Femur (tissue), 1 donor: ENCODE measurements at places on chromosomes 3 and 15.

DNA sequence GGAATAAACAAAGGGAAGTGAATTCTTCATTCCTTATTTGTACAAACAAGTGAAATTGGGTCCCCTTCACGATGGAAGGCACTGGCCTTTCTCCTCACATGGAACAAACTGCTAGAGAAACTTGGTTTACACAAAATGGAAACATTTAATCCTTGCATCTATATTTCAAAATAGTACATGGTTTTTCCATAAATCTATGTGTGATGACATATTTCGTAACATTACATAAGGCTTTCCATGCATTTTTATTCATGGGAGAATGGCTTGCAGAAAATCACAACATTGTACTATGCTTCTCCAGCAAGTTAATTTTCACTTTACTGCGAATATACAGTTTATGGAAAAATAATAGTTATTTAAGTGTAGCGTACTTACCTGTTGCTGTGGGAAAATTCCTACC, 81.0 kb upstream of the CDIN1 start:
- DNase-seq, result no peak

- DNase-seq, result no peak
Measured at GRCh38 chr3:24662449-24663345, 168.0 kb upstream of the THRB start.

DNA sequence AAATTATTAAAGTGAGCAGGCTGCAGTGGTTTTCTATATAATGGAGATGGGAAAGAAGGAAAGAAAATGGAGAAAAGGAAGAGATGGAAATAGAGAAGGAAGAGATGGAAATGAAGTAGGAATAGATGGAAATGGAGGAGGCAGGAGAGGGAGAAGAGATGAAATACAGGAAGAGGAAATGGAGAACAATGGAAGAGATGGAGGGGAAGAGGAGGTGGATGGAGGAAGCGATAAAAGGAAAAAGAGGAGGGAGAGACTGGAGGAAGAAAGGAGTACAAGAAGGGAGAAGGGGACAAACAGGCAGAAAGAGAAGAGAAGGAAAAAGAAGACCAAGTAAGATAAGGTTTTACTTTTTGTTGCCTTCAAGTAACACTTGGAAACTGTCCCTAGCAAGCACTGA, 67.6 kb downstream of the CLASP2 start:
- no peak for DNase-seq

GRCh38 chr3:167520266-167521005, 46.6 kb upstream of the SERPINI2 start:
- DNase-seq, result no peak

- DNase-seq, result no peak
Measured at GRCh38 chr15:67972377-67972776, 81.7 kb upstream of the PIAS1 start.

GRCh38 chr3:126078866-126079265, 5.1 kb downstream of the SLC41A3 start:
- DNase-seq, result no peak

GRCh38 chr3:76561494-76562236, 478.2 kb upstream of the ROBO2 start:
- DNase-seq, result no peak

- DNase-seq, result no peak
Measured at GRCh38 chr3:71317749-71318457, 265.6 kb downstream of the FOXP1 start.

DNA sequence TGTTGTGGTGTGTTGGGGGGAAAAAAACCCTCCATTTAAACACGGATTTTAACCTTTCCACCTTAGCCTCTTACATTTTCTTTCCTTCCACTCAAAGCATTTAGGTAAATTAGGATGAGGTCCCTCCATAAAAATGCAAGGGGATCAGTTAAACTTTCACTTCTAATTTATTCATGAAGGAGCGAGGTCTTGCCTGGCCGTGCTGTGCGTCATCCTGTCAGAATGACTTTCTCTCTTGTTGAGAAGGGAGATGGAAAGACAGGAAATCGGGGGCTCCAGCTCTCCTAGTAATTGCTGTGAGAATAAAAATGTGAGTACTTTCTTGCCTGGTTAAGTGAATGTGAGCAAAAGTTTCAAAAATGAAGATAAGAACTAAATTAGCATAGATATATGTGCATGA, 962.3 kb upstream of the NR2F2 start:
- no peak for DNase-seq

- no peak for DNase-seq
Measured at GRCh38 chr3:44206261-44206660, 35.4 kb upstream of the TOPAZ1 start.

DNA sequence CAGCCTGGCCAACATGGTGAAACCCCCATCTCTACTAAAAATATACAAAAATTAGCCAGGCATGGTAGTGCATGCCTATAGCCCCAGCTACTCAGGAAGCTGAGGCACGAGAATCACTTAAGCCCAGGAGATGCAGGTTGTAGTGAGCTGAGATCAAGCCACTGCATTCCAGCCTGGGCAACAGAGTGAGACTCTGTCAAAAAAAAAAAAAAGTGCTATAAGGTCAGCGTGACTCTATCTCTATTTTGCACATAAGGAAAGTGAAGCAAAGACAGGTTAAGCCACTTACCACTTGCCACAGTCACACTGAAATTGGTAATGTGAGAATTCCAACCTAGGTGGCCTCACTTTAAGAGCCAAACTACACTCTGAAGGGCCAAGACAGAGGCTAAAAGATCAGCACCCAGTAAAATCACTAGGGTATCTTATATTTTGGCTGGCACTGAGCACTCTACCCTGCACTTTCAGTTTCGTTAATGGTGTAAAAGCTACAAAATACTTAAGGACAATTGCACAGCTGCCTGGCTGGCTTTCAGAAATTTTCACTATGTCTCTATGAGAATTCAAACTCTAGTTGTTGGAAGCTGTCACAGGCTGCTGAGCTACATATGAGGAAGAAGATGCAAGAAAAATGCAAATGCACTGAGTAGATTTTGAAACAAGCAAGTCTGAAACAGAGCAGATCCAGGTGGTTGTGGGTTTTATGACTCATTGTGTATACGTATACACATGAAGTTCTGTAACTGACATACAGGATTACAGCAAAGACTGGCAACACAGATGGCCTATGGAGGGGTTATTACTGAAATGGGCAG, 32.7 kb downstream of the TRANK1 start:
- DNase-seq, result peak; percentile 44

GRCh38 chr3:4834403-4834866, 144.8 kb upstream of the BHLHE40 start:
- no peak for DNase-seq

- peak; percentile 38 for DNase-seq
Measured at GRCh38 chr3:58065700-58066167, 57.5 kb downstream of the FLNB start.

DNA sequence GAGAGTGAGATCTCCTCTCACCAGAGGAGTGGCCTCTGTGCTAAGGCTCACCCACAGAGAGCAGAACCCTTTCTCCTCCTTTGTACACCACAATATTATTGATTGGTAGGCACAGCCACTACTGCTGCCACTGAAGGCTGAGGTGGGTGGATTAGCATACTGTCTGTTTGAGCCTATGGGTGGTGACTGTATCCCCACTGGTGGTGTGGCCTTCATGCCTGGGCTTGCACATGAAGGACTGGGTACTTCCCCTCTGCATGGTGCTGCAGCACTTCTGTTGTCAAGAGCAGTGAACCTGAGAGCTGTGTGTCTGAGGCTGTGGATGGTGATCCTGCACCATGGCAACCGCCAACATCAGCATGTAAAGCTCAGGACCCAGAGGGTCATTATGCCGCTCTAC, 35.7 kb upstream of the NECTIN3 start:
- DNase-seq, result no peak

- peak; percentile 81 for DNase-seq
Measured at GRCh38 chr15:40941528-40942336, 11.5 kb upstream of the CHAC1 start.

- no peak for DNase-seq
Measured at GRCh38 chr3:52609316-52609815, 73.0 kb downstream of the UQCC5 start.

DNA sequence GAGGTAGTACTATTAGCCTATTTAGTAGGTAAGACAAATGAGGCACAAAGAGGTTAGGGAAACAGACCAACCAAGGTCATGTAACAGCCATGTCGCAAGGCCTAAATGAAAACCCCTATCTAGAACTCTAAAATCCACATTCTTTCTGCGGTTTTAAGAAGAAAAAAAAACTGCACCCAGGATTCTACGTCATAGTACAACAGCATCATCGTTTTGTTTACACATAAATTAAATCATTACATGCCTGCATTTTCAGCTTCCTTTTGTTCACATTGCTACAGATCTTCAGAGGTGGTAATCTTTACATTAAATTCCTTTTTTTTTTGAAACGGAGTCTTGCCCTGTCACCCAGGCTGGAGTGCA, 548 bp upstream of the PSMD6 start:
- no peak for DNase-seq

DNA sequence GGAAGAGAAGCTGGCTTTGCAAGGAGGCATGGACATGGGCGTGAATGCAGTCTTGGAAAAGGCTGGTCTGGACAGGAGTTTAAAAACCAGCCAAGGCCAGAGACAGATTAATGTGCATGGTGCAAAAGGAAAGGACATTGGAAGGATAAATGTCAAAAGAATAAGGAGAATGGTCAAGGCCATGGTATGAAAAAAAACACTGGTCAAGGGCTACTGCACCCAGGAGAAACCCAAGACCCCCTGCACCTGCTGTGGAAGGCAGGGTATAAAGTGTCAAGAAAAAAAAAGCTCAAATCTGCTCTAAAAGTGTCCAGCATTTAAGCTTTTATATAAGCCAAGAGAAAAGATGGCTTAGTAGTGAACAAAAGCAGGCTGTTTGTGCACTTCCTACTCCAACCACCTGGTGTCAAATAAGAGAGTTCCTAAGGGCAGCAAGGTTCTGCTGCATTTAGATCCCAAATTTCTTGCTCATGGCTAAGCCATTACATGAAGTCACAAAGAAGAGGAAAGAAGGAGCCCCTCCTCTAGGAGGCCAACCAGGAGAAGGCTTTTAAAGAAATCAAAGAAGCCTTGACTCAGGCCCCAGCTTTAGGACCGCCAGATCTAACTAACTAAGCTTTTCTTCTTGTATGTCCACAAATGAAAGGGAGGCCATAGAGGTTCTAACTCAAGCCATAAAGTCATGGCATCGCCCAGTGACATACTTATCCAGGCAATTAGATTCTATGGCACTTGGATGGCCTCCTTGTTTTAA, 16.9 kb downstream of the CCR4 start:
- no peak for DNase-seq

DNA sequence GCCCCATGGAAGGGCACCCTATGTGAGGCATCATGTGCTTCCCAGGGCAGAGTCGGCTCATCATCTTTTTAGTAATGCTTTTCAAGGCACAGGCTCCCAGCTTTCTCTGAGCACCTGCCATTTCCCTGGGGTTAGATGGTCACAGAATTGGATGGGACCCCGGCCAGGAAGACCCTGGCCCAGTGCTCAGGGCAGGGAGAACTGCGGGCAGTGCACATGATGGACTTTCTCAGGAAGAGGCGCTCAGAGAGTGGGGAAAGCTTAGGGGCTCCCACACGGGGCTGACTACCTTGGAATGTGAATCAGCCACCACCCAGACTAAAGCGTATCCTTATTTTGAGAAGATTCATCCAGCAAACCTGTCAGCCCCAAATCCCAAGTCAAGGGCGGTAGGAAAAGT, 16.5 kb upstream of the SKOR1 start:
- no peak for DNase-seq

DNA sequence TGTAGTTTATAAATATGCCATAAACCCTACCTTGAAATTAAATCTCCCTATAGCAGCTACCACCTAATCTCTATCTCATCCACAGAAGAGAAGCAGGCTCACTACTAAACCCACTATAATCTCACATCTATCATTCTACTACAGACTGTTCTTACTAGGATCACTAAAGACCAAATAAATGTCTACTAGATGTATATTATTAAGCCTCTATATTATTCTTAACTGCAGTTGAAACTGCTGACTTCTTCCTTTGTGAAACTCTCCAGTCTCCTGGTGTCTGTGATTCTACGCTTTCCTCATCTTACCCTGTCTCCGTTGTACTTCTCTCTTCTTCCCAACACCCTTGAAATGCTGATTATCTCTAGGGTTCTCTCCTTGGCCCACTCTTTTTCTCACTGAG, 1154.0 kb downstream of the IGSF11 start:
- DNase-seq, result no peak

DNA sequence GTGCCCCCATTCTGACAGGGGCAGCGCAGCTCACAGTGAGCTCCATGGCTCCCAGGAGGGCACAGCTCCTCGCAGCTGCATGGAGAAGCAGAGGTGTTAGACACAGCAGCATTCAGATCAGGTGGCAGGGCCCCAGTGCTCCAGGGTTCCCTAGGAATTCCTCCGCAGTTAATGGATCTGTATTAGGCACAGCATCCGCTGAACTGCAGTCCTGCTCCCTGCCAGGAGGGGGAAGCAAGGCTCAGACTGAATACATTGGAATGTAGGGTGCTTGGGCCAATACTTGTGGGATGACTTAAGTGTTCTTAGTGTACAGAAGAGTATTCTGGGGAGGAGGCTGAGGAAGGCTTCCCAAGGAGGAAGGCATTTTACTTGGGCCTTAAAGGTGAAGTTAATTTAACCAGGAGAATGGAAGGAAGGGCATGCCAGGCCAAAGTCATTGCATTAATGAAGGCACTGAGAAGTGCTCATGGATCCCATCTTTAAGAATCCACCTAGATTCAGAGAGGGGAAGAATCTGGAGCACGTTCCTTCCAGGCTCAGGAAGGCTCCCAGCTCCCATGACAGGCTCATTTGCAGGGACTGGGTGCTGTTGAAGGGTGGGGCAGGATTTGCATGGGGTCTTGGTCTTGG, 111.6 kb downstream of the RAB11A start:
- DNase-seq, result peak; percentile 47

DNA sequence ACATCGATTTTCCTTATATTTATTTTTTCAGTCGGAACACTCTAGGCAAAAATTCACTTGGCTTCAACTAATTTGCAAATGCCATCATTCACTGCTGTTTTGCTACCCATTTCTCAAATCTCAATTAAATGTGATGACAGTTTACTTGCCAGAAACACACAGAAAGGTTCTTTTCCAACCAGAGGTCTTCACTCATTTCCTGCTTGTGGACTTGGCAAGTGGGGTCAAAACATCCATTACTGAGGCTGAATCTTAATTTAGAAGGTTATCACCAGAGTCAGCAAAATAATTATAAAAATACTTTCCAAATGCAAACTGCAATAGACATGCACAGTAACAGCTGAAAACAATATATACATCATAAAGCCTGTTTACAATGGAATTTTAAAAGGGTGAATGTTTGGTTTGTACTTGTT, 625.4 kb upstream of the TBL1XR1 start:
- no peak for DNase-seq

DNA sequence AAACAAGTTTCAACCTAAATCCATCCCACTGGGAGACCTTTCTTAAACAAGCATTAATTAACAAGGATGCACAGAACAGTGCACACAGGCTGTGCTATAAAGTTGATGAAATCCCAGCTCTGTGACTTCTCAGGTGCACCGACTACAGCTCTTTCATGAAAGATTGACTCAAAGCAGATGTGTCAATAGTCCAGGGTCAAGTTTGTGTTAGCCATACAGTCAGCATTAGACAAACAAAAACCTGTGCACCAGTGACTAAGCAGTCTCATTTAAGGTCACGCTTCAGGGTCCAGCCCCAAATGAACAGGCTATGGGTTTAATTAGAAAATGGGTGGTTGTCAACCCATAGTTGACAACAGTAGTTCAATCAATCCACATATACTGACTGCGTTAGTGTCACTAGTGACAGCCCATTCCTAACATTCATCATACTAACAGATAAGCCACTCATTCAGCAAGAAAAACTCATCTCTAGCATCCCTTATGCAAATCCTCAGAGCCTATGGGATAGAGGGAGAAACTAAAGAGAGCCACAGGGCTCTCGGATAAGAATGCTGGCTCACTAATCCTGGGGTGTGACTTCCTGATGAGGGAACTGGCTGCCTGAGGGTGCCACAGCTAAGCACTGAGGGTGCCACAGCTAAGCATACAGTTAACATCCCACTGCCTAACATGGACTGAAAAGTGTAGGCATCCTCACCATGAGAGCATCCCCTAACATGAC, 84.1 kb downstream of the WNT5A start:
- no peak for DNase-seq
